ENCODE measurements at places on chromosomes 13 and 19.

- no peak for DNase-seq
Measured at GRCh38 chr13:54124700-54125099, 1096.1 kb downstream of the OLFM4 start.

GRCh38 chr19:17610384-17610783 lies 54.9 kb downstream of the COLGALT1 start:
- DNase-seq, result no peak

DNA sequence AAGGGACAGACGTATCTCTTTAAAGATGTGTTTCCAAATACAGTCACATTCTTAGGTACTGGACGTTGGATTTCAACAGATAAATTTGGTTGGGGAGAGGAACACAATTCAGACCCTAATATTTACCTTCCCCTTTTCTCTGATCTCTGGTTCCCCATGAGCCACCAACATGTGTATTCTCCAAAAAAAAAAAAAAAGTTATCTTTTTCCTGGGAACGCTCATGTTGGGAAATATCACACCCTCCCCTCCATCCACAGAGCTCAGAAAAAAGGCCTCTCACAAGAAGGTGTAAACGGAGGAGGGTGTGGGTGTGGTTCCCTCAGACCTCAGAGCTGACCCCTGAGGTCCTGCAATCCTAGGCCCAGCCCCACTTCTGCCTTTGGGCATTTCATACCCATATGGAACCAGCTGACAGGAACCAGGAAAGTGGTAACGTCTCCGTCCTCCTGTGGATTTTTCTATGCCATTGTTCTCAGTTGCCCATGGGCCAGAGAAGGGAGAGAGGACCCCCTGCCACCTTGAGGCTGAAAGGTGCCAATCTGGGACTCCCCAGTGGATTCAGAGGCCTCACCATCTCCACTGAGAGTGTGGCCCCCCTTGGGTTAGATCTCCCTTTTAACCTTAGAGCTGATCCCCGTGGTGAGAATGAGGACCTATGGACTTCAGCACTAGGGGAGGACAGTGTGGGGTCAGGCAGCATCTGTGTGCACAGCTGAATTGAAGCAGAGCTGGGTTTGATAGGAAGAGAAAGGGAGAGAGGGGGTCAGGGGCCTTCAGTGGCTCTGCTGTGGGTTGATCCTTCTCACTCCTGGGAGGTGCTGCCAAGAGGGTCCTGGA lies 8.4 kb upstream of the SIGLEC12 start:
- no peak for DNase-seq

DNA sequence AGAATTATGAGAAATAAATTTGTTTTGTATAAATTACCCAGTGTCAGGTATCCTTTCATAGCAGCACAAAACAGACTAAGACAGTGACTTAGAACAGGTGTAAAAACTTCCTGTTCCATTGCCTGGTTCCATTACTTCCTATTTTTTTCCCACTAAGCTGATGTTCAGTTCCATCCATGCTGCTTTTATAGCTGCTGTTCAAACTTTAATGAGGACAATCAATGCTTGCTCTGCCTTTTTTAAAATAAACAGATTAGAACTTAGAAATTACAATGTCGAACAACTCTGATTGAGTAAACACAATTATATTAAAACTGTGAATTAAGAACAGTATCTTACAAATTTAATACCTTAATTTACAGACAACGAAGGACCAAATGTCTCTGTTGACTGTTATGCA lies 818.9 kb downstream of the OLFM4 start:
- DNase-seq, result no peak

All from hematopoietic multipotent progenitor cell (in vitro differentiated cells).